Epithelial cell of proximal tubule (primary cell): ENCODE measurements at places on chromosomes 3 and 15.
A peak's percentile ranks its signal among the peaks of the same experiment; 100 is the strongest.

GRCh38 chr3:141699324-141699723 lies 38.8 kb upstream of the RNF7 start:
- no peak for DNase-seq

- DNase-seq, result peak; percentile 64
These were observed 18.3 kb downstream of the FBXO22 start for GRCh38 chr15:75921732-75922703.

DNA sequence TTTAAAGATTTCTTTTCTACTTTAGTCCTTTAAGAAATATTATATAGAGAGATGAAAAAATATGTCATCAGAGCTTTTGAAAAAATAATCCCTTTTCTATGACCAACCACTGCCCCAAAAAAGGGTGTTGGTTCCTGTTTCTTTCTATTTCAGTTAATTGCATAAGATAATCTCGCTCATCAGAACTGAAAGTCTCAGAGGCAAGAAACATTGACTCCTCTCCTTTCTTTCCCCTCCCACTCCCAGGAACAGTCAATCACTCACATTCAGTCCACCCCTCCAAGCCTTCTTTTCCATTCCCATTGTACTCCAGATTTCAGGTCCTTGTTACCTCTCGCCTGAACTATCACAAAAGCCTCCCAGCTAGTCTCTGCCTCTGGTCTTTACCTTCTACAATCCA lies 153.7 kb upstream of the ABI3BP start:
- no peak for DNase-seq

GRCh38 chr3:53274938-53275605 lies 19.2 kb upstream of the TKT start:
- no peak for DNase-seq

DNA sequence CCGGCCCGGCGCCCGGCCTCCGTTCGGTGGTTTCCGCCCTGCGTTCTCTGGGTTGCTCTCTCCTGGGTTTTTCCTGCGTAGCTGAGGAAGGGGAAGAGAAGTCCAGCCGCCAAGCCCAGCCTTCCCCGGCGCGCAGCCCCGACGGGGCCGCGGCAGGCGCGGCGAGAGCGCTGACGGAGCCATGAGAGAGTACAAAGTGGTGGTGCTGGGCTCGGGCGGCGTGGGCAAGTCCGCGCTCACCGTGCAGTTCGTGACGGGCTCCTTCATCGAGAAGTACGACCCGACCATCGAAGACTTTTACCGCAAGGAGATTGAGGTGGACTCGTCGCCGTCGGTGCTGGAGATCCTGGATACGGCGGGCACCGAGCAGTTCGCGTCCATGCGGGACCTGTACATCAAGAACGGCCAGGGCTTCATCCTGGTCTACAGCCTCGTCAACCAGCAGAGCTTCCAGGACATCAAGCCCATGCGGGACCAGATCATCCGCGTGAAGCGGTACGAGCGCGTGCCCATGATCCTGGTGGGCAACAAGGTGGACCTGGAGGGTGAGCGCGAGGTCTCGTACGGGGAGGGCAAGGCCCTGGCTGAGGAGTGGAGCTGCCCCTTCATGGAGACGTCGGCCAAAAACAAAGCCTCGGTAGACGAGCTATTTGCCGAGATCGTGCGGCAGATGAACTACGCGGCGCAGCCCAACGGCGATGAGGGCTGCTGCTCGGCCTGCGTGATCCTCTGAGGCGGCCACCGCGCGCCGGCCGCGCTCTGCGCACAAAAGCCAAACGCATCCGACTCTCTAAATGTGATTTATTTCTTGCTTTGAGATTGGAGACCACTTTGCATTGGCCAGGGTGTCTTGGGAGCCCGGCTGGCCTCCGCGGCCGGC lies 727 bp downstream of the RAP2B start:
- no peak for DNase-seq
